ENCODE measurements at places on chromosomes 6 and 20. TPM values are rescaled to one million over a fixed set of nuclear protein-coding genes. Genes with fewer than 3 reads are reported as not detected.

DNA sequence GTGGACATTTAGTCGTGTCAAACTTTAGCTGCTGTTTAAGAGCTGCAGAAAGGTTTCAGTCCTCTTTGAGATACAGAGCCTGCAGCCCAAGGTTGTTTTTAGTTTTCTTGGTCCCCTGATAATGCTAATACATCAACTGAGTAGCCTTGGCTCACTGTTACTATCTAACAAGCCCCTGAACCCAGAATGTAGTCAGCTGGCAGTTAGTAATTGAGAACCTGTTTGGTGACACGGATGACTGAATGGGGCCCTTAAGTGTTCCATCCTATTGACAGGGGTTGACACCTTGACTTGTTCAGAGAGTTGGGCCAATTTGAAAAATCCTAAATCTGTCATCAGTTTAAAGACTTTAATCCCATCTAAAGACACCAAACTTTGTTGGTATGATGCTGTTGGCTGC lies 2.8 kb downstream of the RTN4IP1 start:
- no peak overlapping the region for H3K27ac ChIP-seq
- peaks cover 21% of the 10 kb centered on the region for H3K4me1 ChIP-seq
- no peak overlapping the region for H3K4me3 ChIP-seq
- DNase-seq = no peak

GRCh38 chr6:90197854-90198496 lies 98.7 kb downstream of the BACH2 start:
- no peak overlapping the region for H3K4me3 ChIP-seq
- peaks cover 67% of the 10 kb centered on the region for H3K36me3 ChIP-seq
- H3K27me3 ChIP-seq = no peaks in the 10 kb centered on the region
- peaks cover 77% of the 10 kb centered on the region for H3K4me1 ChIP-seq

- peaks cover 4% of the 10 kb centered on the region for H3K4me1 ChIP-seq
- DNase-seq = no peak
- H3K27me3 ChIP-seq = no peaks in the 10 kb centered on the region
- no peak overlapping the region for H3K27ac ChIP-seq
Measured at GRCh38 chr6:21208081-21208795, 385.3 kb upstream of the SOX4 start.

DNA sequence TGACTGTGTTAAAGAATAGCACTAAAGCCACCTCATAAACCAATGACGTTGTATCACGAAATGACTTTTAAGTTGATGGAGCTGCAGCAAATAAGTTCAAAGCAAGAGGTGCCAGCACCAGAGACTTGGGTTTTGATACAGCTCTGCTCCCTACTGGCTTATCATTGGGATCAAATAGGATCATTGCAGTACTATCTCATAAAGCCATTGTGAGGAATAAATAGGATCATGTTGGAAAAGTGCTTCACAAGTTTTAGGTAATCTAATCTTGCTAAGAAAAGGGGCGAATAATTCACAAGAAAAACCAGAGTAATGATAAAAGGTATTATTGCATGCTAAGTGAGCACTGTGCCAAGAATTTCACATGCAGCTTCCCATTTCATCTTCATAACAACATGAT lies 10.4 kb upstream of the CEP85L start:
- H3K27me3 ChIP-seq = no peaks in the 10 kb centered on the region
- DNase-seq = no peak
- H3K4me1 ChIP-seq = peaks cover 74% of the 10 kb centered on the region
- H3K4me3 ChIP-seq = no peak overlapping the region
- peaks cover 31% of the 10 kb centered on the region for H3K36me3 ChIP-seq

- H3K27me3 ChIP-seq = no peaks in the 10 kb centered on the region
- no peak overlapping the region for H3K27ac ChIP-seq
- no peak for DNase-seq
- H3K4me3 ChIP-seq = no peak overlapping the region
- H3K36me3 ChIP-seq = no peaks in the 10 kb centered on the region
- H3K4me1 ChIP-seq = no peaks in the 10 kb centered on the region
Measured at GRCh38 chr6:133577851-133578250, 311.1 kb upstream of the TCF21 start.

GRCh38 chr6:49155316-49155715 lies 307.7 kb downstream of the MMUT start:
- H3K4me1 ChIP-seq = no peaks in the 10 kb centered on the region
- H3K27ac ChIP-seq = no peak overlapping the region

DNA sequence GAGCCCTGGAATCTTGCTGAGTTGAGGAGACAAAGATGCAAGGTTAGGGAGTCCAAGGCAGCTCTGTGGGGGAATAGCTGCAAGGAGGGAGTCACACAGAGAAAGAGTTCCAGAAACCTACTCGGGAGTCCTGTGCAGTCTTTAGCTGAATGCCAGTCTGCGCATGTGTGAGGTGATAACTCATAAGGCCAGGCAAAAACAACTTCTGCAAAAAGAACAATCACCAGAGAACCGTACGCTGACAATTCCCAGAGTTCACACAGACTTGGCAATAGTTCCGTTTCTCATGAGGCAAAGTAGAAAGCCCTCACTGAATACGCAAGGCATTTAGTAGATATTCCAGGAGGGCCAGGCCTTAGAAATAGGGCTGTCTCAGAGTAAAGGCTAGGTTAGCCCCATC lies 135.2 kb upstream of the TAB2 start:
- H3K27me3 ChIP-seq = no peaks in the 10 kb centered on the region
- no peaks in the 10 kb centered on the region for H3K4me1 ChIP-seq
- H3K27ac ChIP-seq = no peak overlapping the region
- H3K4me3 ChIP-seq = no peak overlapping the region
- no peaks in the 10 kb centered on the region for H3K36me3 ChIP-seq
- DNase-seq = no peak

DNA sequence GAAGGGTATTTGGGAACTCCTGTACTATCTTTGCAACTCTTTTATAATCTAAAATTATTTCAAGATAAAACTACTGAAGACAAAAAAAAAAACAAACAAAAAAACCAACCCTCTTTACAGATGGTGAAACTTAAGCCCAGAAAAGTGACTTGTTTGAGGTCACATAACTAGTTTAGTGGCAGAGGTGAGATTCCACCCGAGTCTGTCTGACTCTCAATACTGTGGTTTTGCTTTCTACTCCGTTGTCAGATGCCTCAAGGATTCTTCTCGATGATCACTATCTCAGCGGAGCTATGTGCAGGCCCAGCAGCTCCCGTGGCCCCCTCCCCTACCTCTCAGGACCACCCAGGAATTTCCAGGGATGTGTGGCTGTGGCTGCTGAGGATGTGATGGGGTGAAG lies 36.1 kb upstream of the KCNB1 start:
- no peaks in the 10 kb centered on the region for H3K36me3 ChIP-seq
- no peak overlapping the region for H3K27ac ChIP-seq
- no peak for DNase-seq
- H3K4me1 ChIP-seq = no peaks in the 10 kb centered on the region
- peaks cover 10% of the 10 kb centered on the region for H3K27me3 ChIP-seq

DNA sequence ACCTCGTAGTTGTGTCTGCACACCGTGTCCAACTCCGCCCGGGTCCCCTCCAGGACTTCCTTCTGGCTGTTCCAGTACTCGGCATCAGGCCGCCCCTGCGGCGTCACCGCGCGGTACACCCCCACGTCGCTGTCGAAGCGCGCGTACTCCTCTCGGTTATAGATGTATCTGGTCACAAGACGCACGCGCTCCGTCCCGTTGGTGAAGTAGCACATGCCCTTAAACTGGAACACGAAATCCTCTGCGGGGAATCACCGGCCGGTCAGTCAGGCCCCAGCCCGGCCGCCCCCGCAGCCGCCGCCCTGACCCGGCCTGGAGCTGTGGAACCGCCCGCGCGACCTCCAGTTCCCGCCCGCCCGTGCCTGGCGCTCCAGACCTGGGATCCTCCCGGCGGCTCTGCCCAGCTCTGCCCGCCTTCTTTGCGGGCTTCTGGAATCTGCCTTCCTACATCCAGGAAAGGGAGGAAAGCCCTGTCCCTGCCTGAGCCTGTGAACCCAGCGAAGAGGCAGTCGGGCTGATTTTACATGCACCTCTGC lies 1.6 kb downstream of the HLA-DQB1 start:
- H3K27ac ChIP-seq = peak overlapping the region; percentile 65
- peaks cover 35% of the 10 kb centered on the region for H3K4me1 ChIP-seq
- peak overlapping the region; percentile 75 for H3K4me3 ChIP-seq
- H3K36me3 ChIP-seq = peaks cover 2% of the 10 kb centered on the region
- DNase-seq = peak; percentile 71

DNA sequence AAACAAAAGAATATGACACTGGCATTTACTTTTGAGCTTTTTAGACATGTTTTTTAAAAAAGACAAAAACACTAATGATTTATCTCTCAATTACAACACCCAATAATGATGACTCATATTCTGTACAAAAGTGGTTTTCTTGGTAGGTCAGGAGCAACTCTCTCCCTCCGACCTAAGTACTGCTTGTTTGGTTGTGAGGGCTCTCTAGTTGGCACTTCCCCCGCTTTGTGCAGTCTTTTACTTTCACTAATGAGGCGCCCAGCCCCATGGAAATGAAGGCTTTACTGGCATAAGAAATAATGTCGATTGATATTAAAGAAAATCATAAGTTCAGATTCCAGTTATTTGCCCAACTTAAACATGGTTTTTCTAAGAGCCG lies 1.3 kb downstream of the KPNA5 start:
- DNase-seq = peak; percentile 70
- H3K36me3 ChIP-seq = peaks cover 29% of the 10 kb centered on the region
- H3K4me3 ChIP-seq = peak overlapping the region; percentile 86
- no peaks in the 10 kb centered on the region for H3K27me3 ChIP-seq
- H3K27ac ChIP-seq = peak overlapping the region; percentile 87
- peaks cover 46% of the 10 kb centered on the region for H3K4me1 ChIP-seq

DNA sequence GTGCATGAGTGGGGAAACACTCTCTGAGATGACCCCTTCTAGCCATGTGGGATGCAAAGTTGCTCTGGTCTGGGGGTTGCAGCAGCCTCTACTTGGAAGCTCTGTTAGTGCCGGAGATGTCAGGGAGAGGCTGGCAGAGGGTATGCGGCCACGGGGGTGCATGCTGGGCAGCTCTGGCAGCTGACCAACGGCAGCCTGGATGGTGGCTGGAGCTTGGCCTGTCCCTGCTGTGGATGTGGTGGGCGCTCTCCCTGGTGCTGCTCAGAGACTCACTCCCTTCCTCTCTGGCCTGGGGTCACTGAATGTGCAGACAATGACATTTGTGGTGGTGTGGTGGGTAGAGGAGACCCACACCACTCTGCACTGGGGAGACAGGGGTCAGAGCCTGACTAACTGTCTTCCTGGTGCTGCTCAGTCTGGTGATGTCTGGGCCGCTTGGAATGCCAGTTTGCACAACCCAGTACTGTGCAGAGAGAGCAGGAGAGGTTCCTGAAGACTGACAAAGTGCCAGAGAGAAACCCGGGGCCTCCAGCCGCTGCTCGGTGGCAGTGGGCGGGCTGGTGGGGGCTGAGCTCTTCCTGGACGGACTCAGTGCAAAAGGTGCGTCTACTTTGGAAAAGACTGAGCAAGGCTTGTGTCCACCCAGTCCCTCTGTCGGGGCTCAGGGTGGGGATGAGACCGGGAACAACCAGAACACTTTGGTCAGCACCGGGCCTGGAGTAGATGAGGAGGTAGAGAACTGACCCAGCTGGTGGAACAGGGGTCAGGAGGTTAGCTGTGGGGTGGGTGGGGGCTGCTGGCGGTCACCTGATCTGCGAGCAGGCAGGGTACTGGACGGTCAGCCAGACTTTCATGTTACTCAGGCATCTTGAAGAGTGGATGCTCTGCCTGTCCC lies 2.7 kb downstream of the MYT1 start:
- H3K36me3 ChIP-seq = no peaks in the 10 kb centered on the region
- no peak overlapping the region for H3K27ac ChIP-seq
- H3K4me1 ChIP-seq = no peaks in the 10 kb centered on the region
- peaks cover 34% of the 10 kb centered on the region for H3K27me3 ChIP-seq
- no peak overlapping the region for H3K4me3 ChIP-seq
- DNase-seq = no peak

DNA sequence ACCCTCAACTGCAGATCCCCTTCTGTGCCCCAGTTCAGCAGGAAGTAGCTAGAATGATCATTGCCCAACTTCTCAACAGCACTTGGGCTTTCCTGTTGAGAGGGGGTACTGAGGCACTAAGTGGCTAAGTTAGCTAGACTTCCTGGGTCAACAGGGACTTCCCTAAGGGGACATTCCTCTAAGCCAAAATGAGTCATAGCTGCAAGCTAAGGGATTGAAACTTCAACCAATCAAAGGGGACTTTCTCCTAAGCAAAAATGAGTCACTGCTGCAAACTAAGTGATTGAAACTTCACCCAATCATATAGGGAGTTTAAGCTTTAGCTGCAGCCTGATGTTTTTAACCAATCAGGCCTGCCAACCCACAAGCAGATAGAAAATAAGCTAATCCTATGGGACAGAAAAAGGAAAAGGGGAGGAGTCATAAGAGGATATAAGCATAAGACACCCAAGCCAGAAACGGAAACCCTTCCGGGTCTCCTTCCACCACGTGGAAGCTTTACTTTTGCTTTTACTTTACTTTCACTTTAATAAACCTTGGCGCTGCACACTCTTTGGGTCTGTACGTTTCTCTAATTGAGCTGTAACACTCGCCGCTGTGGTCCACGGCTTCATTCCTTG lies 659.0 kb upstream of the HS3ST5 start:
- peak overlapping the region; percentile 50 for H3K27ac ChIP-seq
- H3K36me3 ChIP-seq = no peaks in the 10 kb centered on the region

- H3K27ac ChIP-seq = no peak overlapping the region
- DNase-seq = no peak
- no peak overlapping the region for H3K4me3 ChIP-seq
- H3K36me3 ChIP-seq = no peaks in the 10 kb centered on the region
Measured at GRCh38 chr6:12585497-12585958, 131.0 kb upstream of the PHACTR1 start.

DNA sequence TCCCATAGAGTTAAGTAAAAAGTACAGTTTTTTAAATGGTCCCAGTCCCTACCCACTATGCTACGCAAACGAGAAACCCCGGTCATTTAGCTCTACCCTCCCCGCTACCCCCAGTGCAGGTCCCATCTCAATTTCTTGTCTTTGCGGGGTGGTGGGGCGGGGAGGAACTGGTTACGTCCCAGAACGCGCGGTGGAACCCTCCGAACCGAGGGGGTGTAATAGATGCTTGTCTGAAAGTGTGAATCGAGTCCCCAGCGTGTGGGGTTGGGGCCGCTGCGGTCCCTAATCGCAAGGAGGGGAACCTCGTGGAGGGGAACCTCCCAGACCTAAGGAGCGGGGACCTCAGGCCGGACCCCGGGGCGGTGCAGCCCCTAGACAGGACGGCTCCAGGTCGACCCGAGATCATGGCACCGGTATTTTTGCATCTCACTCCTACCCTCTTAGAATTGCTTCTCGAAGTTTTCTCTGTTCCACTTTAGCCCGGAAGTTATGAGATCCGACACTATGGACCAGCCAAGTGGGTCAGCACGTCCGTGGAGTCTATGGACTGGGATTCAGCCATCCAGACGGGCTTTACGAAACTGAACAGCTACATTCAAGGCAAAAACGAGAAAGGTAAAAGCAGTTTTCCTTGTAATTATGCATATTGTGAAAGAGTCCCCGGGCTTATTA lies 779 bp downstream of the HEBP2 start:
- DNase-seq = peak; percentile 53
- peaks cover 30% of the 10 kb centered on the region for H3K36me3 ChIP-seq
- peak overlapping the region; percentile 73 for H3K27ac ChIP-seq
- H3K4me3 ChIP-seq = peak overlapping the region; percentile 80
- H3K27me3 ChIP-seq = no peaks in the 10 kb centered on the region

LAMA4 gene
- not detected for total RNA-seq

PTGIS gene
- total RNA-seq = 1.6 TPM

NOX3 gene
- not detected for total RNA-seq

All from activated CD8-positive, alpha-beta T cell treated with anti-CD3 and anti-CD28 coated beads for 36 hours (primary cell).